ENCODE measurements at places on chromosomes 6 and 20.

DNA sequence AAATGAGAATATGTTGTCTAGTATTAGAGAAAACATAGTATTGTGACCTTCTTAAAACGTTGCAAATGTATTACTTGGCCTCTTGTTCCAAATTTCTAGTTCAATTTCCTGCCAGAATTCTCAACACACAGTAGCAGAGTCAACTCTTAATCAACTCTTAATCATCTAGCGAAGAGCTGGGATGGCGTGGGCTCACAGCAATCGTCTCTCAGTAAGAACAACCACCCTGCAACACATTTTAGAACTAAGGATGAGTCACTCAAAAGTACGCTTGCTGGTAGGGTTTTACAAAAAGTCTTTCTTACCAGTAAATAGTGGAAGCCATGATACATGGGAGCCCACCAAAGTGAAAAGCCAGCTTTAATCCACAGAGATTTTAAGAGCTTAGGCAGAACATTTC lies 24.6 kb downstream of the GPR6 start:
- no peak overlapping the region for H3K4me3 ChIP-seq
- no peak for DNase-seq
- H3K4me1 ChIP-seq: no peaks in the 10 kb centered on the region
- H3K36me3 ChIP-seq: no peaks in the 10 kb centered on the region
- H3K27me3 ChIP-seq: peaks cover 5% of the 10 kb centered on the region

- DNase-seq: no peak
- H3K4me1 ChIP-seq: no peaks in the 10 kb centered on the region
- no peaks in the 10 kb centered on the region for H3K36me3 ChIP-seq
These were observed 141.1 kb upstream of the AFDN start for GRCh38 chr6:167685654-167686053.

GRCh38 chr6:70282312-70282918 lies 20.5 kb downstream of the COL9A1 start:
- H3K27me3 ChIP-seq: peaks cover 9% of the 10 kb centered on the region
- DNase-seq: no peak
- H3K4me3 ChIP-seq: no peak overlapping the region
- no peaks in the 10 kb centered on the region for H3K4me1 ChIP-seq
- no peak overlapping the region for H3K27ac ChIP-seq

- H3K4me3 ChIP-seq: no peak overlapping the region
- no peaks in the 10 kb centered on the region for H3K27me3 ChIP-seq
- no peaks in the 10 kb centered on the region for H3K36me3 ChIP-seq
- no peaks in the 10 kb centered on the region for H3K4me1 ChIP-seq
- DNase-seq: no peak
These were observed 59.8 kb downstream of the CCDC170 start for GRCh38 chr6:151553416-151554165.

GRCh38 chr6:132023490-132023889 lies 72.3 kb upstream of the CCN2 start:
- DNase-seq: no peak
- H3K36me3 ChIP-seq: no peaks in the 10 kb centered on the region
- H3K27ac ChIP-seq: no peak overlapping the region
- H3K27me3 ChIP-seq: no peaks in the 10 kb centered on the region

GRCh38 chr6:151948002-151948743 lies 140.7 kb downstream of the ESR1 start:
- H3K4me1 ChIP-seq: no peaks in the 10 kb centered on the region
- H3K27me3 ChIP-seq: no peaks in the 10 kb centered on the region
- no peak for DNase-seq
- no peak overlapping the region for H3K27ac ChIP-seq

GRCh38 chr6:95325916-95326315 lies 251.4 kb upstream of the MANEA start:
- no peaks in the 10 kb centered on the region for H3K27me3 ChIP-seq
- H3K27ac ChIP-seq: no peak overlapping the region
- H3K4me1 ChIP-seq: no peaks in the 10 kb centered on the region
- no peak overlapping the region for H3K4me3 ChIP-seq
- DNase-seq: no peak

- no peaks in the 10 kb centered on the region for H3K27me3 ChIP-seq
- no peak for DNase-seq
- no peak overlapping the region for H3K27ac ChIP-seq
- H3K4me1 ChIP-seq: no peaks in the 10 kb centered on the region
These were observed 599.2 kb downstream of the COL12A1 start for GRCh38 chr6:74606582-74607071.

DNA sequence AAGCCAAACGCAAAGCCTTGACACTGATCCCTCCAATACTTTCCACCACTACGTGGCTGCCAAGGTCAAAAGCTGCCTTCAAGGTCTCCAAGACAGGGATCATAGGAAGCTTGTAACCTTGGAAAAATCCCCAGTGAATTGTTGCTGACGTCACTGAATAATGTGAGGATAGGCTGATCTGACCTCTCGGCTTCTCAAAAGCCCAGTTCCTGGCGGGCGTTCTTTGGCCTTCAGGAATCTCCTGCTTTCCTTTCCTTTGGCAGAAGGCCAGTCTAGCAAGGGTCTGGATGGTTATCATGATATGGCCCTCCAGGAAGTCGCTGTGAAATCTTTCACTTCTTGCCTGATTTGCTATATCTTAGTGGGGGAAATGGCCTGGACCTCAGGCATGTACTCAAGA lies 61.4 kb upstream of the TNFAIP3 start:
- DNase-seq: no peak
- no peak overlapping the region for H3K27ac ChIP-seq
- no peak overlapping the region for H3K4me3 ChIP-seq
- no peaks in the 10 kb centered on the region for H3K36me3 ChIP-seq
- no peaks in the 10 kb centered on the region for H3K27me3 ChIP-seq

GRCh38 chr6:38264605-38265004 lies 375.1 kb downstream of the BTBD9 start:
- no peaks in the 10 kb centered on the region for H3K36me3 ChIP-seq
- no peaks in the 10 kb centered on the region for H3K27me3 ChIP-seq
- H3K4me1 ChIP-seq: no peaks in the 10 kb centered on the region
- H3K27ac ChIP-seq: no peak overlapping the region
- no peak overlapping the region for H3K4me3 ChIP-seq

- no peaks in the 10 kb centered on the region for H3K27me3 ChIP-seq
- DNase-seq: no peak
- no peak overlapping the region for H3K27ac ChIP-seq
These were observed 5.5 kb downstream of the MANBAL start for GRCh38 chr20:37295001-37295400.

DNA sequence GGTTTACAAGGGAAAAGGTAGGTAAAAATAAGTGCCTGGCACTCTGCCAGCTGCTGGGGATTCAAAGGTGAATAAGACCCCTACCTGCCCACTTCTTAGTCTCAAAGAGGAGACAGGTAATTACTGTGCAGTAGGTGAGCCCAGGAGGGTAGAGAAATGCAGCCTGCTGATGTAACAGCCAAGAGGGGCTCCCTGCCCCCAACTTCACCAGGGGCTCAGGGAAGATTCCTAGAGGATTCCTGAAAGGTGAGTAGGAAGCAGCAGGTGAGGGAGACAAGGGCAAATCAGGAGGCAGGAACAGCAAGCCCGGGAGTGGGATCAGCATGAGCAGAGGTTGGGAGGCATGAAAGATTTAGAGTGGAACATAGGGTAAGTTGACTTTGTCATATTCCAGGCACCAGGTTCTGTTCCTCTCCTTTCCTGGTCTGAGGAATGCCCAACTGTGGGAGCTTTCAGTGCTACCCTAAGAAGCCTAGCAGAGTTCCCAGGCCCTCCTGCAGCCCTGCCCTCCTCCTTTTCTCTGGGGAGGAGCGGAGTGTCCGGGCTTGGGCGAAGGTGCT lies 258.1 kb downstream of the LRFN2 start:
- no peak overlapping the region for H3K27ac ChIP-seq
- no peak overlapping the region for H3K4me3 ChIP-seq
- no peaks in the 10 kb centered on the region for H3K36me3 ChIP-seq
- DNase-seq: no peak
- no peaks in the 10 kb centered on the region for H3K27me3 ChIP-seq
- H3K4me1 ChIP-seq: no peaks in the 10 kb centered on the region

DNA sequence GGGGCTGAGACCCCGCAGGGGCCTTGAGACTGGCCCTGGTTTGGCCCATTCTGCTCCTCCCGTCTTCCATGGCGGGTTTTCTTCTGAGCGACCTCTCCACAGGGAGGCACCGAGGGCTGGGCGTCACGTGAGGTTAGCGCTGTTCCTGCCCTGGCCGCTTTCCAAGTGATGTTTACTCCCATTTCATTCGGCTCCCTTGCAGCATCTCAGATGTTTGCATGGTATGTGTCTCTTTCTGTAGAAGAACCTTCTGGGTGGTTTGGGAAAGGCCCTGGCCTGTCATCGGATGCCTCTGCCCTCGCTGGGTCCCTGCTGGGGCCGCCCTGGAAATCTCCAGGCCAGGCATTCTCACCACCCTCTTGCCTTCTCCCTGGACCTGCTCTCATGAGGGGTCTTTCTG lies 17.3 kb downstream of the RAMACL start:
- H3K4me1 ChIP-seq: no peaks in the 10 kb centered on the region
- H3K4me3 ChIP-seq: no peak overlapping the region
- no peak for DNase-seq

GRCh38 chr20:43255877-43256276 lies 66.2 kb upstream of the PTPRT start:
- no peaks in the 10 kb centered on the region for H3K27me3 ChIP-seq
- H3K36me3 ChIP-seq: no peaks in the 10 kb centered on the region
- no peak overlapping the region for H3K27ac ChIP-seq
- H3K4me3 ChIP-seq: no peak overlapping the region
- DNase-seq: no peak
- H3K4me1 ChIP-seq: no peaks in the 10 kb centered on the region

DNA sequence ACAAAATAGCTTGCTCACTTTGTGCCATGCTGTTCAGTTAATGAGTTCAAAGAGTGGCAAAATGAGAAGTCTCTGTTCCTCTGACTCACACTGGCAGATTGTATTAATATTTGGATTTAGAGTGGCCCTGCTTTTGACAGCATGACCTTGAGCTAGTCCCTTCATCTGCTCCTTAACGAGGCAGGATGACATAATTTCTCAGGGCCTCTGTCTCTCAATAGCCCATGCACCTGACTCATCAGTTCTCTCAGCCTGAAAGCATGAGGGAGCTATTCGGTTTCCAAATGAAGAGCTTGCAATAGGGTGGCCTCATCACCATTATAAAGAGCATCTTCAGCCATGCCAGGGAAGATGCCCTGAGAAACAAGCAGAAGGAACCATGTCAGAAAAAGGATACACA lies 38.2 kb downstream of the CAP2 start:
- H3K27ac ChIP-seq: no peak overlapping the region
- no peak for DNase-seq
- no peaks in the 10 kb centered on the region for H3K4me1 ChIP-seq

DNA sequence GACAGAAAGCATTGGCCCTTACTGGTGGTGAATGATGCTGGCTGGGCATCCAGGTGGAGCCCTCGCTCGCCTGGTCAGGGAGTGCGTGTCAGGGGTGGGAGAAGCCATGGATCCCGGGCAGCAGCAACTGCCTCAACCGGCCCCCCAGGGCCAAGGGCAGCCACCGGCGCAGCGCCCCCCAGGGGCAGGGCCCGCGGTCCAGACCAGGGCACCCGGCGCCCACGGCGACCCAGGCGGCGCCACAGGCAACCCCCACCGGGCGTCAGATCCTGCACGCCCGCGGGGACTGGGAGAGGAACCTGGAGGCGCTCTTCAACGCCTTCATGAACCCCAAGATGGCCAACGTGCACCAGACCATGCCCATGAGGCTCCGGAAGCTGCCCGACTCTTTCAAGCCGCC lies 101.7 kb upstream of the SAMD5 start:
- H3K4me3 ChIP-seq: no peak overlapping the region
- no peaks in the 10 kb centered on the region for H3K4me1 ChIP-seq
- H3K36me3 ChIP-seq: no peaks in the 10 kb centered on the region
- no peak overlapping the region for H3K27ac ChIP-seq
- no peak for DNase-seq

- H3K4me1 ChIP-seq: no peaks in the 10 kb centered on the region
- H3K4me3 ChIP-seq: no peak overlapping the region
- no peak overlapping the region for H3K27ac ChIP-seq
- no peaks in the 10 kb centered on the region for H3K27me3 ChIP-seq
- DNase-seq: no peak
These were observed 115.2 kb downstream of the DLL1 start for GRCh38 chr6:170175644-170176135.

DNA sequence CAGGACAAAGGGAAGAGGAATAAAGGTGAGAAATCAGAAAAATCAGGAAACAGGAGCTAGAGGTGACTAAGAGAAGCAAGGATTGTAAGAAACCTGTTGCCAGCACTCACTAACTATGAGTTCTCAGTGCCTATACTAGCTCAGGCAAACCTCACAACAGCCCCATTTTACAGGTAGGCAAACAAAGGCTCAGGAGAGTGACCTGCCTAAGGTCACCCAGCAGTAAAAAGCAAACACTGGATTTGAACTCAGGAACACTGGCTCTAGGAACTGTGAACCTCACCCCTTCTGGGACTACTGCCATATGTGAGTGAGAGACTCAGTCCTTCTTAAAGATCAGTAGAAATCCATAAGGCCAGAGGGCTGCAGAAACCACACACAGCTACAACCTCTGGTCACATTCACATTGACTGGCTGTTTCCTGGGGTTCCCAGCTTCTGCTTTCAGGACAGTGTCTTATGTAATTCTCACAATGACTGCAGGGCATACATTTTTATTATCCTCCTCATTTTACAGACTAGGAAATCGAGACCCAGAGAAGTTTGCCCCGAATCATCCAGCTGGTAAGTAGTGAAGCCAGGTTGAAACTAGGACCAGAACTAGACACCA lies 80.7 kb upstream of the MAFB start:
- H3K27ac ChIP-seq: no peak overlapping the region
- DNase-seq: no peak
- H3K27me3 ChIP-seq: no peaks in the 10 kb centered on the region

- no peaks in the 10 kb centered on the region for H3K27me3 ChIP-seq
- no peak overlapping the region for H3K27ac ChIP-seq
- peaks cover 35% of the 10 kb centered on the region for H3K4me1 ChIP-seq
- H3K4me3 ChIP-seq: no peak overlapping the region
- H3K36me3 ChIP-seq: no peaks in the 10 kb centered on the region
- DNase-seq: no peak
These were observed 12.2 kb downstream of the TOP1 start for GRCh38 chr20:41040855-41041254.

GRCh38 chr6:159267165-159267564 lies 98.0 kb downstream of the FNDC1 start:
- H3K27me3 ChIP-seq: no peaks in the 10 kb centered on the region
- no peak overlapping the region for H3K4me3 ChIP-seq
- no peaks in the 10 kb centered on the region for H3K36me3 ChIP-seq
- DNase-seq: no peak
- no peaks in the 10 kb centered on the region for H3K4me1 ChIP-seq

- no peak for DNase-seq
- peaks cover 6% of the 10 kb centered on the region for H3K4me1 ChIP-seq
- H3K4me3 ChIP-seq: no peak overlapping the region
- H3K27me3 ChIP-seq: no peaks in the 10 kb centered on the region
These were observed 36.7 kb upstream of the CCN6 start for GRCh38 chr6:112017169-112017568.

- H3K27ac ChIP-seq: no peak overlapping the region
- no peak overlapping the region for H3K4me3 ChIP-seq
- no peaks in the 10 kb centered on the region for H3K27me3 ChIP-seq
- no peak for DNase-seq
- no peaks in the 10 kb centered on the region for H3K4me1 ChIP-seq
These were observed 75.8 kb downstream of the EFHC1 start for GRCh38 chr6:52495922-52496321.

Data from effector memory CD4-positive, alpha-beta T cell (primary cell).